ENCODE measurements at places on chromosomes 16 and 17. TPM values are rescaled to one million over a fixed set of nuclear protein-coding genes. Genes with fewer than 3 reads are reported as not detected.

- peaks cover 36% of the 10 kb centered on the region for H3K36me3 ChIP-seq
- peaks cover 46% of the 10 kb centered on the region for H3K4me1 ChIP-seq
- DNase-seq = no peak
- H3K27me3 ChIP-seq = no peaks in the 10 kb centered on the region
- peak overlapping the region; percentile 42 for H3K27ac ChIP-seq
- no peak overlapping the region for H3K4me3 ChIP-seq
Measured at GRCh38 chr17:39660397-39661385, 4.5 kb upstream of the TCAP start.

Gene ZPBP2
- 1.6 TPM for total RNA-seq

Gene SLC16A13
- total RNA-seq = 11.8 TPM

Gene PRAC2
- total RNA-seq = not detected

- H3K27me3 ChIP-seq = peaks cover 11% of the 10 kb centered on the region
- H3K27ac ChIP-seq = no peak overlapping the region
- peaks cover 4% of the 10 kb centered on the region for H3K36me3 ChIP-seq
- no peak overlapping the region for H3K4me3 ChIP-seq
Measured at GRCh38 chr16:281660-282255, 1.2 kb upstream of the PDIA2 start.

Gene IRF8
- 248 TPM for total RNA-seq

Gene HASPIN
- total RNA-seq = 6.7 TPM

Gene SLC35G6
- total RNA-seq = not detected

- H3K4me1 ChIP-seq = peaks cover 35% of the 10 kb centered on the region
- no peak overlapping the region for H3K4me3 ChIP-seq
- no peaks in the 10 kb centered on the region for H3K36me3 ChIP-seq
- DNase-seq = no peak
- H3K27me3 ChIP-seq = peaks cover 1% of the 10 kb centered on the region
Measured at GRCh38 chr17:63276821-63277220, 169.3 kb downstream of the CYB561 start.

Gene MYO15A
- total RNA-seq = 1.3 TPM

- no peak overlapping the region for H3K4me3 ChIP-seq
- peaks cover 18% of the 10 kb centered on the region for H3K4me1 ChIP-seq
- H3K27ac ChIP-seq = no peak overlapping the region
- peaks cover 20% of the 10 kb centered on the region for H3K27me3 ChIP-seq
- no peaks in the 10 kb centered on the region for H3K36me3 ChIP-seq
Measured at GRCh38 chr16:72847187-72848027, 200.5 kb downstream of the ZFHX3 start.

DNA sequence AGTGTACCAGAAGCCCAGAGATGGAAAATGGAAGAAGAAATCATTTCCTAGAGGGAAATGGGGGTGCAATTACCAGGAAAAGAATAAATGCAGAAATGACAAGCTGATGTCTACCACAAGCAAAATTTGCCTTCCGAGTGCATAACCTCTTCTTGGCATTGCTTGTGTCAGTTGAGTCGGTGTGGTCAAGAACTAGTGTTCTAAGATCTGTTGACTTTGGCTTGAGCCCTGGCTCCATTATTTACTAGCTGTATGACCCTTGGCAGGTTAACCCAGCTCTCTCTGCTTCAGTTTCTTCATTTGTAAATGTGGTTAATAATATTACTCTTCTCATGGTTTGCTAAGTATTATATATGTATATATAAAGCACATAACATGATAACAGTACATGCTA, 273.0 kb upstream of the IRX5 start:
- no peaks in the 10 kb centered on the region for H3K36me3 ChIP-seq
- no peak for DNase-seq
- no peak overlapping the region for H3K4me3 ChIP-seq
- H3K4me1 ChIP-seq = no peaks in the 10 kb centered on the region
- peaks cover 9% of the 10 kb centered on the region for H3K27me3 ChIP-seq

Gene BCL6B
- 0.88 TPM for total RNA-seq

DNA sequence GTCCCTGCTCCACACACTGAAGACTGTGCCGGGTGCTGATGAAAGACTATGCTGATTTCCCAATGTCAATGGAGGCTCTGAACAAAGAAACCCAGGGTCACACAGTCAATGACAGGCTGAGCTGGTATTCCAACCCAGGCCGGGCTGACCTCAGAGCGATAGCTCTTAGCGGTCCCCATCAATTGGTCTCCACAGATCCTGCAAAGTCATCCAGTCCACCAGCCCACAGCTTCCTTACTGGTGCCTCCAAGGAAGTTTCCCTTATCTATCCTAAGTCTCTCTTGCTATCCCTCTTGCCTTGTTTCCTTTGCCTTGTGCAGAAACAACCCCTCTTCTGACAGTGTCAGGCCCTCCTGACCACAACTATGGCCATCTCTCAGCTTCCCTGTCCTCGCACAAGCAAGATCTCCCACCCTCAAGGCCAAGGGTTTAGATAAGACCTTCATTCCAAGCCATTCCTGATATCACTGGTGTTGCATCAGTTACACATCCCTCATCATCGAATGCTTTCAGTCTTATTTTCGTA, 52.7 kb upstream of the KSR1 start:
- H3K36me3 ChIP-seq = no peaks in the 10 kb centered on the region
- no peak overlapping the region for H3K4me3 ChIP-seq
- H3K27me3 ChIP-seq = no peaks in the 10 kb centered on the region

- H3K27me3 ChIP-seq = no peaks in the 10 kb centered on the region
- peaks cover 66% of the 10 kb centered on the region for H3K4me1 ChIP-seq
- peak overlapping the region; percentile 46 for H3K27ac ChIP-seq
- no peak overlapping the region for H3K4me3 ChIP-seq
Measured at GRCh38 chr16:81860287-81861266, 81.5 kb downstream of the PLCG2 start.

Gene FSCN2
- total RNA-seq = 5.5 TPM

- H3K36me3 ChIP-seq = no peaks in the 10 kb centered on the region
- H3K27ac ChIP-seq = peak overlapping the region; percentile 73
- H3K27me3 ChIP-seq = no peaks in the 10 kb centered on the region
- H3K4me1 ChIP-seq = peaks cover 83% of the 10 kb centered on the region
- DNase-seq = no peak
- no peak overlapping the region for H3K4me3 ChIP-seq
Measured at GRCh38 chr17:78151514-78152008, 5.4 kb downstream of the C17orf99 start.

GRCh38 chr16:49844359-49844758, 11.6 kb downstream of the ZNF423 start:
- H3K36me3 ChIP-seq = no peaks in the 10 kb centered on the region
- no peaks in the 10 kb centered on the region for H3K4me1 ChIP-seq
- peaks cover 22% of the 10 kb centered on the region for H3K27me3 ChIP-seq
- no peak overlapping the region for H3K27ac ChIP-seq

DNA sequence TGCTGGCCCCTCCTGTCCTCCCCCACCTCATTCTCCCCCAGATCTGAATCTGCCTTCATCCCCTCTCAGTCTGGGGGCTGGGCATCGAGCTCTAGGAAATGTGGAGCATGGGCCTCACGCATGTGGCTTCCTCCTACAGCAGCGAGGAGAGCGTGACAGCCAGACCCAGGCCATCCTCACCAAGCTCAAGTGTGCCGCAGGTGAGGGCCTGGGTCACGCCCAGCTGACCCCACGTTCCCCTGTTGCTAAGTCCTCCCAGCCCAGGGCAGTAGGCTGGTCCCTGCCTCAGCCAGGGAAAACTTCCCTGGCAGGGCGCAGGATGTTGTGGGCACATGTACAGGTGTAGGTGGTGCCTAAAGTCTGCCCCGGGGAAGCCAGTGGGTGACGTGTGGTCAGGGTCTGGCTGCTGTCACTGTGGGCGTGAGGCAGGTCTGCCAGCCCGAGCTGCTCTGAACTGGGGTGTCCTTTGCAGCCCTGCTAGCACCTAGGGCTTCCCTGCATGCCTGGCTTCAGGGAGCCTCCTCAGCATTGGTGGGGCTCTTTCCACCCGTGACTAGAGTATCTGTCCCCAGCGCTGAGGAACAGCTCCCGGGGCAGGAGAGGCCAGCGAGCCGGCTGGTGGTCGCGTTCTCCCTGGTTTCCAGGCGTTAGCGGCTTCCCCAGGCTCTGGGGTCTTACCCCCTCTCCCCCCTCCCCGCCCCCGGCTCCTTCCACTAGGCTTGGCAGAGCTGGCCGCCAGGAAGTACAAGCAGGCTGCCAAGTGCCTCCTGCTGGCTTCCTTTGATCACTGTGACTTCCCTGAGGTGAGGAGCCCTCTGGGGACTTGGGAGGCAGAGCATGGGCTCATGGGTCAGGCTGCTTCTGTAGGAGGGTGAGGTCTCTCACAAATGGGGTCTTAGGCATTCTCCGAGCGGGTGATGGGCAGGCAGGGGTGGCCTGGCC, 3.6 kb downstream of the GPS1 start:
- H3K27me3 ChIP-seq = no peaks in the 10 kb centered on the region
- no peak overlapping the region for H3K4me3 ChIP-seq
- H3K4me1 ChIP-seq = peaks cover 15% of the 10 kb centered on the region
- H3K27ac ChIP-seq = no peak overlapping the region
- no peak for DNase-seq

DNA sequence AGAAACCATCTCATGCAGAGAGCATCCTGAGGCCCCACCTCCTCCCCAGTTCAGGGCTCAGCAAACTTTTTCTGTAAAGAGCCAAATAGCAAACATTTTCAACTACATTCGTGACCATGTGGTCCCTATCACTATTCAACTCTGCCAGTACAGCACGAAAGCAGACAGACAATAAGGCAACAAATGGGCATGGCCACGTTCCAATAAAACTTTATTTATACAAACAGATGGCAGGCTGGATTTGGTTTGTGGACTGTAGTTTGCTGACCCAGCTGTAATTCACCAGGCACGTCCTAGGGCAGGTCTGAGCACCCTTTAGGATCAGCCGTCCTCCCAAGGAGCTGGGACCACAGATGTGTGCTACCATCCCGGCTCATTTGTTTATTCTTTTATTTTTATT, 27.1 kb upstream of the GPRC5C start:
- H3K27me3 ChIP-seq = peaks cover 5% of the 10 kb centered on the region
- no peak for DNase-seq
- no peaks in the 10 kb centered on the region for H3K36me3 ChIP-seq
- no peaks in the 10 kb centered on the region for H3K4me1 ChIP-seq

Gene SEPTIN12
- total RNA-seq = not detected

GRCh38 chr17:50775926-50776325, 8.6 kb upstream of the ANKRD40CL start:
- H3K4me3 ChIP-seq = no peak overlapping the region
- H3K36me3 ChIP-seq = no peaks in the 10 kb centered on the region
- no peak for DNase-seq
- peaks cover 6% of the 10 kb centered on the region for H3K4me1 ChIP-seq

DNA sequence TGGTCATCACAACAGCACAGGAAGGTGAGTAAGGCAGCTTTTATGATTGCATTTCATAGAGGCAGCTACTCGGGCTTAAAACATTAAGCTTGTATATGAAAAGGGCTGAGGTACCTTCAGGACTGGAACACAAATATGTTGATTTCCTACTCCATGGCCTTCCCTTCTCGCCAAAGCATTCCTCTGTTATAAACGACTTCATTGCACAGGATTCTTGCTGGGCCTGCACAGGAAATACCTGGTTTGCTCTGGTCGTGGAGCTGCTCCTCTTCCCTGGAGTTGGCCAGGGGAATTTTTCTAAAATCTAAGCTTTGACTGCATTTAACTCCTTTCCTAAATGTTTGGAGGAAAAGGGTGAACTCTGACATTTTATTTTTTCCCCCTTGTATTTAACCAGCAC, 49.0 kb downstream of the CHD9 start:
- H3K4me3 ChIP-seq = no peak overlapping the region
- H3K27me3 ChIP-seq = no peaks in the 10 kb centered on the region
- H3K27ac ChIP-seq = no peak overlapping the region
- no peak for DNase-seq
- H3K4me1 ChIP-seq = peaks cover 36% of the 10 kb centered on the region
- peaks cover 7% of the 10 kb centered on the region for H3K36me3 ChIP-seq

- H3K27ac ChIP-seq = no peak overlapping the region
- no peak for DNase-seq
- H3K4me1 ChIP-seq = peaks cover 7% of the 10 kb centered on the region
Measured at GRCh38 chr17:41530062-41531048, 2.2 kb upstream of the KRT19 start.

DNA sequence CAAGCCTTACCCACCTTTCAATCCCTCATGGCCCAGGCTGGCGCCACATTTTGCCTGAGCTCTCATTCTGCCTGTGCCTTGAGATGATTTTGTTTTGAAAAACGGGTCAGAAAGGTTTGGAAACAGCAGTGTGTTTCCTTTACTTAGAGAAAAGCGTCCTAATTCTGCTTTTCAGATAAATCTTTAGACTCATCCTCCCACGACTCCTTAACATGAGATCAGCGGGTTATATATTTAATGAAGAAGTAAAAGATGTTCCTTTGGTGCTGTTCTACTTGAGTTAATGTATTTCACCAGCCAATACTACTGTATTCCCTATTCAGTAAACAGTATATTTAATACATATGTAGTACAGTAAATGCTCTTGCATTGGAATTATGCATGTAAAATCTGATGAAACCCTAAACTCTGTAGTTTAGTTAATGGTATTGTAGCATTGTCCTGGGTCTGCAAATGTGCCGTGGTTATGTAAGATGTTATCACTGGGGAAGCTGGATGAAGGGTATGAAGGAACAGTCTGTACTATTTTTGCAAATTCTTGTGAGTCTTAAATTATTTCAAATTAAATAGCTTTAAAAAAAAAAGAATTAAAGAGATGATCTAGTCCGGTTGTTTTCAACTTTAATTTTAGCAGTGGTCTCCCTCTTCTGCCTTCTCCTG, 199.4 kb upstream of the CACNG5 start:
- DNase-seq = no peak
- no peak overlapping the region for H3K4me3 ChIP-seq
- H3K27ac ChIP-seq = no peak overlapping the region
- H3K4me1 ChIP-seq = no peaks in the 10 kb centered on the region
- H3K27me3 ChIP-seq = no peaks in the 10 kb centered on the region
- H3K36me3 ChIP-seq = no peaks in the 10 kb centered on the region

- H3K36me3 ChIP-seq = no peaks in the 10 kb centered on the region
- no peak for DNase-seq
- peaks cover 3% of the 10 kb centered on the region for H3K27me3 ChIP-seq
- no peaks in the 10 kb centered on the region for H3K4me1 ChIP-seq
- H3K4me3 ChIP-seq = no peak overlapping the region
Measured at GRCh38 chr16:88305176-88305575, 77.6 kb upstream of the ZNF469 start.

Gene GRIN2A
- 1.5 TPM for total RNA-seq

All from activated B cell treated with CpG ODN at 0.5 μM for 24 hours (primary cell).